Activated T-cell treated with anti-CD3 and anti-CD28 coated beads for 48 hours (primary cell): ENCODE measurements at places on chromosomes 1 and 21.

DNA sequence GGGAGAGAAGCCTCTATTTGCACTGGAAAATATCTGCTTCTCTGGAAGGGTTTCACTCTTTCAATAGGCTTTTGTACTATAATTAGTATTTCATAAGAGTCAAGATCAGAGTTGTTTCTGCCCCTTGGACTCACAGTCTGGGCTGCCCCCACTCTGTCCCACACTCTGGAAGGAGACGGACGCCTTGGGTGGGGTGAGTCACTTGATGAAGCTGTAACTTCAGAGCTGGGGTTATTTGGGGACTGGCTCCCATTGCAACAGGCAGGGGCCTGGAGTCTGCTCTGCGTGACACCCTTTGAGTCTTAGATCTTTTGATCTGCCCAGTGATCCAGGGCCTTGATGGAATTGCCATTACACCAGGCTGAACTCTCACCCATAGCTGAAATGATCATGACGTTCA is 4.0 kb upstream of the KCNA10 start:
- DNase-seq = no peak

- no peak for DNase-seq
Observed at GRCh38 chr1:232538224-232538942, 91.5 kb downstream of the SIPA1L2 start.

- no peak for DNase-seq
Observed at GRCh38 chr1:21631944-21632887, 36.9 kb downstream of the RAP1GAP start.

DNA sequence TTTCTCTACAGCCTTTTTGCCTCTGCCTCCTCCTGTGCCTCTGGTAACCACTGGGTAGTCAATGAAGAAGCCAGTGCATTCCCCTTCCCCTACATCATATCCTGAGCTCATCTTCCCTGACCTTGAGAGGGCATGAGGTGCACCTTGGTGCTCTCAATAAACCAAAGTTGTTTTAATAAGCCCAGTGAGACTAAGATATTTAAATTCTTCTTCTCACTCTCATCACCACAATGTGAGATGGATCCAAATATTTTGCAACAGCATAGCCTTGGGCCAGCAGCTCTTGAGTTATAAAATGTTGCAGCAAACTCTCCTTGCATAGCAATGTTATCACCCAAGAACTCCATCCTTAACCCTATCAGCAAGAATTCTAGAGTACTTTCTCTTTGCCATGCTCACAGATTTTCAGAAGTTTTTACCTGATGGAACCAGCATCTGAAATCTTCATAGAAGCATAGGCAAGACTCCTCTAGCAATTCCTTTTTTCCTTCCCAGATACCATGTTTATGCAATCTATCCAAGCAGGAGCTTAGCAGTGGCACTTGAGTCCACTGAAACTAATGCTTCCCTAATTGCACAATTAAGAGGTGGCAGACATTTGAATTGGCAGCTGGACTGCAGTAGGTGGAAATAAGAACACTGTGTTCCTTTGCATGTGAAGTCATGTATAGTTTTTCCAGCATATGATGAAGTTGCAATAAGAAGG is 36.8 kb downstream of the CDC7 start:
- no peak for DNase-seq

- DNase-seq = no peak
Observed at GRCh38 chr21:45087022-45087823, 12.8 kb downstream of the ADARB1 start.

- no peak for DNase-seq
Observed at GRCh38 chr1:115829023-115829674, 11.8 kb downstream of the NHLH2 start.

- DNase-seq = no peak
Observed at GRCh38 chr1:41523071-41523470, 38.6 kb upstream of the EDN2 start.

DNA sequence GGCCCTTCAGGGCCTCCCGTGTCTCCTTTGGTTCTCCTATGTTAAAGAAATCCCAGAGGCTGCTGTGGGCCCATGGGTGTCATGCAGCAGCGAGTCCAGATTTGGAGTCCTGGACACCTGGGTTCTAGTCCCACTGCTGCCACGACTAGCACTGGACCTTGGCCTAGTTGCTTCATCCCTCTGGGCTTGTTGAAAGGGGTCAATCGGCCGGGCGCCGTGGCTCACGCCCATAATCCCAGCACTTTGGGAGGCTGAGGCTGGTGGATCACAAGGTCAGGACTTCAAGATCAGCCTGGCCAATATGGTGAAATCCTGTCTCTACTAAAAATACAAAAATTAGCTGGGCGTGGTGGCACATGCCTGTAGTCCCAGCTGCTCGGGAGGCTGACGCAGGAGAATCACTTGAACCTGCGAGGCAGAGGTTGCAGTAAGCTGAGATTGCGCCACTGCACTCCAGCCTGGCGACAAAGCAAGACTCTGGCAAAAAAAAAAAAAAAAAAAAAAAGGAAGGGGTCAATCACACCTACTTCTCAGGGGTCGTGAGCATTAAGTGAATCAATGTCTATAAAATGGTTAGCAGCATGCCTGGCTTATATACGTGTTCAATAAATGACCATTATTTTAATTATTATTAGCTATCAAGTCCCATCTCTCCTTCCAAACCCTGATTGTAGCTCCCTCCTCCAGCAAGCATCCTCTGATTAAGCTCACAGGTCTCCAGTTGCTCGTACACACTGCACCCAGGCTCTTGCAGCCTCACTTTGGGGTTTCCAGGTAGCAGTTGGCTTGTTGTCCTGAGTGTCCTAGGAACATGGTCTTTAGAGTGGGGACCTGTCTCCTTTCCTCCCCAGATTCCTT is 43.8 kb downstream of the KIRREL1 start:
- DNase-seq = no peak

DNA sequence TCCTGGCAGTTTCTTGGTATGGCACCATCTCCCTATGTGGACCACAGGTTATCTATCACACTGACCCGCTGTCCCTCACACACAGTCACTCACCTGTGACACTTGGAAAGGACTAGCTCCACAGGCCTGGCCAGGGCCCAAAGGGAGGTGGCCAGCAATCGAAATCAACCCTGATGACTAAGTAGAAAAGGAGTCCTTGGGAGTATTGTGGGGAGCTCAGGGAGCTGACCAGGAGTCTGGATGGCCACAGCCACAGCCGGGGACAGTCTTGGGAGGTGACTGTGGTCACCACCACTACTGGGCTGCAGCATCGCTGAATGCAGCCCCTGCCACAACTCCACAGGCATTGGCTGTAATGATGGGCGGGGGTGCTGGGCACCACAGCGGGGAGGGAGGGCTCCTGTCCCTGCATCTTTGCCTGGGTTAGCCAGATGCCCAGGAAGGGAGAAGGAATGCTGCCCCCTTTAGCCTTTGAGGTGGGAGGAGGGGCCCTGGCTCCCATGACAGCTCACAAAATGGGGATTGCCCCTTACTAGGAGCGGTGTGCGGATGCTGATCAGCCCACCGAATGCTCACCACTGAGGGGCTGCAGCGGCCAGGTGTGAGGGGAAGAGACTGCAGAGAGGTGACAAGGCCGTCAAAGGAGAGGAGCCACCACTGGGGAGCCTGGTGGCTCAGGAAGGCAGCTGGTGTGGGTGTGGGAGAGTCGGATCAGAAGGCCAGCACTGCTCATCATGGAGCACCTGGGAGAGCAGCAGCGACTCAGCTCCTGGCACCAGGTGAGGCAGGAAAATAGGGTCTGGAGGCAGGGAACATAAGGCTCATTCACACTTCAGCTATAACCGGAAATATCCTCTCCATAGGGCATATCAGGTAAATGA is 61.3 kb downstream of the H3-3A start:
- no peak for DNase-seq

DNA sequence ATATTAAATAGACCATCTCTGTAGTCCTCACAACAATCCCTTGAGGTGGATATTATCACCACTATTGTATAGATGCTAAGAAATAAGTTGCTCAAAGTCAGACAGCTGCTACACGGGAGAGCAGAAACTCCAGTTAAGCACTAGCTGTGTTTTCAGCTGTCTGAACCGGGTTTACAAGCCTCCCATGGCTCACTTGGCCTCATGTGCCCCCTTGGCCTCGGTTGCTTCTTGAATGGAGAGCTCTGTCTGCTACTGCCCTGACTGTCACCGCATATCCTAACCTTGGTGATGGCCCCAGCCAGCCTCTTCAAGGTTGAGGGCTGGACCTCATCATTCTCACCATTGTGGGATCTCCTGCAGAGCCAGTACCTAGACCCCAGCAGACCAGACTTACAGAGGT is 123.4 kb downstream of the AK5 start:
- no peak for DNase-seq

DNA sequence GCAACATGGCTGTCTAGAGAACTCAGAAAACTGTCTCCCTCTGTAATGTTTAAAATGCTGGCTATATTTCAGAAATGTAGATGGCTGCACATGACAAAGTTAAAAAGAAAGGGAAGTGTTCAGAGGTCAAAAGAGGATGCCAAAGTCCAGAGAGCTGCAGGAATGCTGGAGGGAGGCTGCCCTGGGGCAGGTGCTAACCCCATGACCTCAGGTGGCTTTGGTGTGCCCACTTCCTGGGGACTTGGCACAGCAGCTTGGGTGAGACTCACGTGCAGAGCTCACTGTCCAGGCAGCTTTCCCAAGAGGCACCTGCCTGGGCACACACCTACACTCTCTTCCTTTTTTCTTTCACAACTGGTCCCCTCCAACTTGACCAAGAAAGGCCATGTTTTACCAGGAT is 256.4 kb downstream of the KCNJ6 start:
- no peak for DNase-seq

GRCh38 chr1:168095476-168095875 is 41.3 kb downstream of the GPR161 start:
- no peak for DNase-seq

- no peak for DNase-seq
Observed at GRCh38 chr1:37734629-37735591, 30.0 kb downstream of the EPHA10 start.

- no peak for DNase-seq
Observed at GRCh38 chr1:10188133-10188650, 22.2 kb upstream of the KIF1B start.

DNA sequence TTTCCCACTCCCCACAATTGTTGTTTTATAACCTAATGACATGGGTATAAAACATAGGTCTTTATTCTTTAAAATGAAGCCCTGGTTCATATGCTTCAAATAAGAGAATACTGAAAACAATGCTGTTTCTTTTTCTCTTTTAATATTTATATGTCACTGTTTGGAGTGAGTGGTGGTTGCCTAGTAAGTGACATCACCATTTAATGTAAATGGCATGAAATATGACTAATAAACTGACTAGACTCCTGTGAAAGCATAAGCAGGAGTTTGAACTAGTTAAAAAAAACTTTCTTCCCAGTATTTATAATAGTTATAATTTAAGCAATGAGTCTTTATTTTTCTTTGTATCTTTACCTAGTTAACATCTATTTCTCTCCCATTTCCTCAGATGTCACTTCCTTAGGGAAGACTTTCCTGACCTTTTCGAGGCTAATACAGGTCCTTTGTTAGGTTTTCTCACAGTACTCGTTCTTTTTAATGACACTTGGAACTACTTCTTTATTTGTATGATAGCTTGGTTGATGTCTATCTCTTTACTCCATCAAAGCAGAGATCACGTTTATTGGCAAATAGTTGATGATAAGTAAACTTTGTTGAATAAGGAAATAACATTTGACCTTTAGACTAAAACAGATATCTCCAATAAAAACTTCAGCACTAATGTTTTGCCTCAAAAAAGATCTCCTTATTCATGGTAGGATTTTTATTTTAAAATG is 105.4 kb upstream of the PDC start:
- no peak for DNase-seq

DNA sequence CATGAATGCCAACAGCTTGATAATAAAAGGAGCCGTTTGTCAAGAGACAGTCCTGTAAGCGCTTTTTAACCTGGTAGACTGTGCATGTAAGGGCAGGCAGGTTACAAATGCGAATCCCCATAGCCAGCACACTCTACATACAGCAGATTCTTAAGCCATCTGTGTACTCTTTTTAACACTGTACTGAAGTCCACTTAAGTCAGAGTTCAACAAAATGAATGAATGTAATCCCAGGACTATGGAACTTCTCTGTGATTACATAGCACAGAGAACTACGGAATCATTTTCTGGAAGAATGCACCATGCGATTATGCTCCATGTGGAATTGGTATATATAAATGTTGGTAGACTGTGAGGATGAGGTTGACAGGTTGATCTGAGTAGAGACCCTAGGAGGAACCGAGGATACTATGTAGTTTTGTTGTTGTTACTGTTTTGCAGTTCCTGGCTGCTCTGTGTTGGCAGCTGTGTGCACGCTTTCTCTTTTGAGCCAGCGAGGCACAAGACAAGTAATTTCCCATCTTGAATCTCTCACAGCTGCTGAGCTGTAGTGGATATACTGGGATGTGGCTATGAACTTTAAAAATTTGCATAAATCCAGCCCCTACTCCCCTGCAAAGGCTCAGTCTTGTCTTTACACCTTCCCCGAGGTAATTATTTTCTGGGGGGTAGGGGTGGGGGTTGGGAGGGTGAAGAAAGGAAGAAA is 21.9 kb downstream of the LRRC8D start:
- no peak for DNase-seq

GRCh38 chr1:936348-937264 is 12.9 kb downstream of the SAMD11 start:
- no peak for DNase-seq

GRCh38 chr1:165364568-165365133 is 8.1 kb upstream of the LMX1A start:
- no peak for DNase-seq

GRCh38 chr21:14880922-14881321 is 183.9 kb downstream of the NRIP1 start:
- DNase-seq = no peak

GRCh38 chr1:162632698-162633080 is 425 bp downstream of the DDR2 start:
- no peak for DNase-seq
